ENCODE measurements at places on chromosomes 12 and 14.

DNA sequence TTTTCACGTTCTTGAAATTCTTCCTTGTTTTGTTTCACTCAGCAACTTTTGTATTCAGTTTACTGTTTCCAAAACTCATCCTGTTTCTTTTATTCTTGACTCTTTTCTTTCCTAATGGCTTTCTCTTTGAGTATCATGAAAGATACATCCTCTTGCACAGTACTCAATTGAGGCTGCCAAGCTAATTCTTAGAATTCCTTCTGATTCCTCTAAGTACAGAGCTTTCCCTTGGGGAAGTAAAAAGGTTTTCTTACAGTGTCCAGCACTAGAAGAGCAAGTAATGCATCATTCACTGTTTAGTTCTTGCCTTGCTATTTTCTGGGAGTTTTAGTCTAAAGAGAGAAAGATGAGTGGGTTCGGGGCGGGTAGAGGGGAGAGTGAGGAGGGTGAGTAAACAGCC, 154.1 kb downstream of the NEDD1 start:
- DNase-seq: no peak

- DNase-seq: no peak
These were observed 12.7 kb downstream of the SERPINA5 start for GRCh38 chr14:94593749-94594431.

- no peak for DNase-seq
These were observed 10.9 kb downstream of the DCP1B start for GRCh38 chr12:1993341-1993740.

- DNase-seq: no peak
These were observed 71.1 kb upstream of the SOX5 start for GRCh38 chr12:24020397-24021163.

DNA sequence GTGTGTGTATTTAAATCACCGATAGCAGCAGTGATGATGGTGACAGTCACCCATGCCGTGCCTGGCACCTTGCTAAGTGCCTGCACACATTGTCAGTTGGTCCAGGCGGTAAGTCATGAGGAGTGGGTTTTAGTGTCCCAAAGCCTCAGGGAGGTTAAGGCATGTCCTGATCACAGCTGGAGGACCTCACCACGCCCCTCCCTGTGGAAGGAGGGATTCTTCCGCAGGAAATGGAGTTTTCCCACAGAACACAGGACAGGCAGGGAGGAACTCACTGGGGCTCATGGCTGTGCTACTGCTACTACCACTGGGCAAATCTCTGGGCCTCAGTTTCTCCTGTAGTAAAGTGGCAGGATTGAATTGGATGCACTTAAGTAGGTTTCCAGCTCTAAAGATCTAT, 142.3 kb downstream of the CACNA1C start:
- DNase-seq: no peak

GRCh38 chr14:102063808-102064429, 22.9 kb downstream of the HSP90AA1 start:
- no peak for DNase-seq

Data from stimulated activated CD4-positive, alpha-beta T cell treated with anti-CD3 and anti-CD28 coated beads, Interleukin-12 subunit alpha, Interleukin-12 subunit beta, amount 100 ng/mL, for 24 hours (primary cell).